Dorsolateral prefrontal cortex (tissue), 122 donors: ENCODE measurements at places on chromosomes 16 and 17. TPM values are rescaled to one million over a fixed set of nuclear protein-coding genes. Genes with fewer than 3 reads are reported as not detected.

The CTNS gene
- total RNA-seq: 10.4 TPM

The SHISA9 gene
- total RNA-seq: 30.6 TPM

The UTS2R gene
- total RNA-seq: not detected

The HID1 gene
- total RNA-seq: 147 TPM

The RAB26 gene
- total RNA-seq: 77.3 TPM

The RNF213 gene
- 52.8 TPM for total RNA-seq
